ENCODE measurements at places on chromosomes 5 and 9.
A peak's percentile ranks its signal among the peaks of the same experiment; 100 is the strongest.

GRCh38 chr9:77710965-77711648, 63.0 kb upstream of the GNA14 start:
- DNase-seq = no peak

DNA sequence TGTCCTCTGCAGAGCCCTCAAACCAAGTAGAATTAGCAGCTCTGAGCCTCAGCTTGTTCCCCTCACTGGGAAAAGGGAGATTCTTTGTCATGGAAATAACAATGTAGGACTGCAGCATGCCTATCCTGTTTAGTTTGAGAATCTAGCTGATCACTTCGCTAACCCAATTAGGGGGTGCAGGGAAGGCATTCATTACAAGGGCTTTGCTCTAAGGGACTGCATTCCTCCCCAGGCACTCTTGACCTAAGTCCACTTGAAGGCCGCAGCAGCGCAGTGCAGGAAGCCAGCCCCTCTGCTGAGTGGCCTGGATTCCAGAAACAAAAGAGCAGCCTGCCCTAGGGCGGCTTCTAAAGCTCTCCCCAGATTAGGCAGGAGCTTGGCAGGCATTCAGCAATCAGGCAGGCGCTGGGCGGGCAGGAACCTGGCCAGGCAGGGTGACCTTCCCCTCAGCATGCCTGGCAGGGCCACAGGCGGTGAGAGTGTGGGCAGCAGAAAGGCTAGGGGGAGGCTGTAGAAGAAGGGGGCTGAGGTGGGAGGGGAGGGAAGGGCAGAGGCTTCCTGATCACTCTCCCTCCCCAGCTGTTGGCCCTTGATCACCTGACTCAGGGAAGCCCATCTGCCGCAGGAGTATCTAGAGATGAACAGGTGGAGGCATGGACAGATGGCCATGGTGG, 24.8 kb downstream of the CCNJL start:
- peak; percentile 83 for DNase-seq

DNA sequence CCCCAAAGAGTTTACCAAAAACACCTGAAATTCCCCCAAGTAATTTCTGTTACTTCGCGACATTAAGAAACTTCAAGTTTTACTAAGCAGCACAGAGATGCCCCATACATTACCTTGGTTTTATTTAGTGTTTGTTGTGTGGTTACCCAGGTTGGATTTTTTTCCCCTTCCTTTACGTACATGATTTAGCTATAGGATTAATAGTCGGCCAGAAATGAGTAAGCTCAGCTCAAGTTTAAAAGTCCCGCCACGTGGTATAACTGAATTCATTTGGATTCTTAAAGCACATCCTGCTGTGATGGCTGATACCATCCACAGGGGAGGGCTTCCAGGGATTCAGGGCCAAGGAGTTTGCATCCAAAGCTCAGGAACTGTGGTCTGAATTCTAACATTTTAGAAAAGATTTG, 75.9 kb downstream of the DAP start:
- no peak for DNase-seq

GRCh38 chr9:117643288-117643654, 60.9 kb upstream of the TLR4 start:
- no peak for DNase-seq

- no peak for DNase-seq
Measured at GRCh38 chr9:97075289-97075985, 36.5 kb upstream of the CTSV start.

DNA sequence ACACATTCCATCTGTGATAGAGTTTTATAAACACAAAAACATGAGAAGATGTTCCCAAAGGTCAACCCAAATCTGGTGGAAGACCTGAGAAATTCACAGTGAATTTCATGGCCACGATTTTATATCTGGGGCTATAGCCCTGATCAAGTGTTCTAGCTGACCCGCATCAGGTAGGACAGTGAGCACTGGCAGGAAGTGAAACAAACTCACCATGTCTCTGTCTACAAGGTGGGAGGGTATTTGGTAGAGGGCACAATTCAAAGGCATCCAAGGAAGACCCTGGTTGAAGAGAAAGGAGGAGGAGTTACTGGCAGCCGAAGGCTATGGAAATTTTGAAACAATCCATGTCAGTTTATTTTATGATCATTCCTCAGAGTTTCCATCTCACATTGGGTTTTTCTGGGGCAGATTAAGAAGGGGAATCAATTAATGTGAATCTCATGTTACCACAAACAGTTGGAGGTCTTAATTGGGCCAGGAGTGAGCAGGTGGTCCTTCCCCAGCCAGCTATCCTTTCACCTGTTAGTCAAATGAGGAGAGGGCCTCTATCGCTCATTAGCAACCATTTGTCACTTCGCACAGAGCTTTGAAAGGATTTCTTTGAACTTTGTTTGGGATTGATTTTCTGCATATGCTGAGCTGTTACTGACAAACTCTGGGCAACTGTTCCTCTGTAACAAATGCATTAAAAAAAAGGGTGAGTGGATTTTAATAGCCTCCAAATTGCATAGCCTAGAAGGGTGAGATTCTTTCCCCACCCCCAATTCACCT, 612.0 kb upstream of the CLINT1 start:
- no peak for DNase-seq

- no peak for DNase-seq
Measured at GRCh38 chr5:115599924-115600323, 2.4 kb downstream of the TICAM2 start.

DNA sequence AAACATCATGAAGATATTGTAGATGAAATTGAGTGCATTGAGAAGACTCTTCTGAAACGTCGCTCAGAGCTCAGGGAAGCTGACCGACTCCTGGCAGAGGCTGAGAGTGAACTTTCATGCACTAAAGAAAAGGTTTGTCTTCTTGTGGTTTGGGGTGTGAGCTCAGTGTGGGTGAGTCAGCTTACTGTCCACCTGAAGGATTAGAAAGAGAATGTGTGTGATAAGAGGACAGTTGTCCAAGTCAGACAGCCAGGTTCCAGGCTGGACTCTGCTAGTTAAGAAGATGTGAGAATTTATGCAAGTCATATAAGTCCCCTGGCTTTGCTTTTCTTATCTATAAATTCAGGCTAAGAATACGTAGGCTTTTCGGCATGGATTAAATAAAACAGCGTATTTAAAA, 46.9 kb downstream of the RAB14 start:
- no peak for DNase-seq

DNA sequence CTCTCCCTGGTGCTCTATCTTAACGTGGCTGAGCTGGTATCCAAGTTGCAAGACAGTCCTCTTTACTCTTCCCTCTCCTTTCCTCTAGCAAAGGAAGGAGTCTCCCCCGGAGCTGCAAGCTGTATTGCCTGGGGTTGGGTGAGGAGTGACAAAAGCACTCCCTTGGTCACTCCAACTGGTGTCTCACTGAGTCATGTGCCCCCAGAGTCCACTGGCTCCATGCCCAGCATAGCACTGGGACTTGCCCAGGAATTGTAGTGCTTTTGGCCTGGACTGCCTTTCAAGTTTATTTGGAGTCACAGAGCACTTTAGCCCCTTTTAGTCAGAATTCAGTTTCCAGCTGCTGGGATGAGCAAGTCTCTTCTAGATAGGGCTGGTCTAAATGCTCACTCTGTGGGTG, 82.6 kb upstream of the FST start:
- no peak for DNase-seq

DNA sequence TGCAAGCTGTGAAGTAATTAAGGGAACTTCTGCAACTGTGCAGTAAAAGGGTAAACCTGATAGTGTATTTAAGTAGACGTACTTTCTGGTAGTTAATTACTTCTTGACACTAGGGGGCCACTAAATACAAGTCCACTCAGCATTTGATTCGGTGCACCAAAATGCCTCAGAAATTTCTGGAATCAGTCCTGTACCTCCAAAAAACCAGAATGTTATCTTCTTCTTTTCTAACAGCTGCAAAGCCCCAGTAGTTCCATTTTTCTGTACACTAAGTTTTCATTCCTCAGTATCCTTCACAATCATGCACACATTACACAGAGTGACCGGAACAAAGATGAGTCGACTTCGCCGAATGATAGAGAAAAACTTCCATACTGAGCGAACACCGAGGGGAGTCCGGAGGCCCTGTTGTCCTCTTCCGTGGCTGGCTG, 484 bp downstream of the GFM2 start:
- DNase-seq = no peak

DNA sequence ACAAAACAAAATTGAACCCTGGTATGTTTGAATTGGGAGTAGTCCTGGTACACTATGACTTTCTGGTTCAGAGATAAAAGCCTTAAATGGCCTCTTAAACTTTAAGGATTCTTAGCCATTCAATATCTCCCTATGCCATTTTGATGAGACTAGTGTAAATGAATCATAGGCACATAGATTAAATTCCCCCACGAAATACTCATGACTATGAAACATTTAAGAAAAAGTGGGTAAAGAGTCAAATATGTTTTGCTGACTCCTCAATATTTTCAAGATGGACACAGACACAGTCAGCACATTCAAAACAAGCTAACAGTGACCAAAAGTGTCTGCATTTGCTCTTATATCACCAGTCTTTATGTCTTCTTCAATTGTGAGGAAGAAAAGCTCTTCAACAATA, 278.3 kb downstream of the PDE4D start:
- no peak for DNase-seq

DNA sequence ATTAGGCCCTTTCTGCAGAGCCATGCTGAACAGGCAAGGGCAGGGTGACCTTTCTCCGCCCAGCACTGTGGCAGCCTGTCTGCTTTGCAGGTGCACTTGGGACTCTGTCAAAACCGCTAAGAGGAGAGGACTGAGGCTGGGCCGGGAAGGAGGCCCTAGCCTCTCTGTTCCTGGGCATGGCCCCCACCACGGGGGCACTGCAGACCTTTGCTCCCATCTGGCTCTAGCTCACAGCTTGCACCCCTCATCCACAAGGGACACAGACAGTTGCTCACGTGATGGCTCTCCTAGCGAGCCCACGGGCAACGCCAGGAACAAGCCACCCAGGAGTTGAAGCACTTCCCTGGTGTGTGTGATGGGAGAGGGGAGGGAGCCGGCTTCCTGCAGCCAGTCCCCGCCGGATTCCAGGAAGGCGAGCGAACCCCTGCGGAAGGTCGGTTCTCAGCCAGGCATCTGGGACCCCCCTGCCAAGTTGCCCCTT, 43.0 kb upstream of the FCN1 start:
- no peak for DNase-seq

GRCh38 chr9:27385606-27386322, 88.8 kb upstream of the EQTN start:
- DNase-seq = no peak

GRCh38 chr9:68640421-68641089, 64.5 kb upstream of the PIP5K1B start:
- DNase-seq = no peak

- DNase-seq = no peak
Measured at GRCh38 chr5:173033923-173034322, 22.2 kb upstream of the CREBRF start.

DNA sequence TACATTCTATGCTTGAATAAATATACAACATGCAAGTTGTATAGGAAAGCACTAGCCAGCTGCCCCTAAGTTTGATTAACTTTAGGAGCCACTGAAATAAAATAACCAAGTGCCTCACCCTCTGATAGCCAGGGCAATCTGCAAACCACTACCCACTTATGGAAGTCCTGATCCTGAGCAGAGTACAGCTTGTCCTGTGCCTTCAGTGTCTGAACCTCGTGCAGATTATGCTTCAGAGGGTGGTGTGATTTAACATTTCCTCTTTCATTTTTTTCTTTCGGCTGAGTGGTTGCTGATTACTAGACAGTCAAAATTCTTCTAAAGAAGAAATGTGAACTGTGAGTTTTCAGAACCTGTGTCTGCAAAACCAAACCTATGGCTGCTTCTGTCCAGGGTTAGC, 327.7 kb downstream of the PIK3R1 start:
- no peak for DNase-seq

DNA sequence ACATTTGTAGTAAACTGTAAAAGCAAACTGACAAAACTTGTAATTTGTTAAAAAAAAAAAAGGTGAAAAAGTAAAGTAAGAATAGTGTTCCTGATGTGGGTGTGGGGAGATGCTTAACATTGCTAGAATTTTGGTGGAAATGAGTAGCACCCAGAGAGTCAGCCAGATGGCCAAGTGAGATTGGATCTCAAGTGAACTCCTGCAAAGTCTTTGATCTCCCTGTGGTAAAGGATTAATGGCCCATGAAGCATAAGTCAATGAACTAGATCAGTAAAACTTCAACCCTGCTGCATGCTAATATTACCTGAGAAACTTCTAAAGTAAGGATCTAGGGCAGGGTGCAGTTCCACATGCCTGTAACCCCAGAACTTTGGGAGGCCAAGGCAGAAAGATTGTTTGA, 19.0 kb upstream of the FAM169A start:
- DNase-seq = no peak

- no peak for DNase-seq
Measured at GRCh38 chr9:3137347-3137695, 293.4 kb upstream of the PUM3 start.

- no peak for DNase-seq
Measured at GRCh38 chr5:78726571-78726970, 78.0 kb upstream of the LHFPL2 start.

DNA sequence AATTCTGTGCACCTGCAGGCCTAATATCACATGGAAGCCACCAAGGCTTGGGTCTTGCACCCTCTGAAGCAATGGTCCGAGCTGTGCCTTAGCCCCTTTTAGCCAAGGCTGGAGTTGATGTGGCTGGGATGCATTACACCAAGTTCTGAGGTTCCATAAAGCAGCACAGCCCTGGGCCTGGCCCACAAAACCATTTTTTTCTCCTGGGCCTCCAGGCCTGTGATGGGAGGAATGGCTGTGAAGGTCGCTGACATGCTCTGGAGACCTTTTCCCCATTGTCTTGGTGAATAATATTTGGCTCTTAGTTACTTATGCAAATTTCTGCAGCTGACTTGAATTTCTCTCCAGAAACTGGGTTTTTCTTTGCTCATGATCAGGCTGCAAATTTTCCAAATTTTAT, 167.3 kb downstream of the HTR1A start:
- no peak for DNase-seq
